Kidney (tissue), 22 donors: ENCODE measurements at places on chromosomes 6 and 20. TPM values are rescaled to one million over a fixed set of nuclear protein-coding genes. Genes with fewer than 3 reads are reported as not detected.

CD93 gene
- polyA plus RNA-seq: 9.9 TPM

- no peak for DNase-seq
Observed at GRCh38 chr6:25485821-25486534, 166.0 kb upstream of the SCGN start.

GRCh38 chr20:48440916-48441315 lies 386.9 kb downstream of the PREX1 start:
- DNase-seq: no peak

DNA sequence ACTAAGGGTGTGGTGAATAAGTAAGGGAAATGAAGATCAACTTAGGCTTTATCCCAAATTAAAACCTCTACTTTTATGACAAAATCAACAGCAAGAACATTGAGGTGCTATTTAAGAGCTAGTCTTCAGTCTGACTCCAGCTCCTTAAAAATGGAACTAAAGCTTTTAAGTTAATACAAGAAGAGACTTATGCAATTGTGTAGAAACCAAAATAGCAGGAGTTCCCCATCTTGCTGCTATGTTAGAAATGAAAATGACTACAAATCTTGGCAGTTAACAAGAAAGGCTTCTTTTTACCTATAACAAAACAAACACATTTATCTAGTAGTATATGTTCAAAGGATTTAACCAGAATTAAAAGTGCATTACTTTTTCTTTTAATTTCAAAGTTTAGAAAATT lies 25.7 kb downstream of the HMGN3 start:
- no peak for DNase-seq

RAD21L1 gene
- polyA plus RNA-seq: not detected

DSP gene
- polyA plus RNA-seq: 14.7 TPM

GRCh38 chr6:79947191-79948186 lies at the start of gene ELOVL4:
ELOVL4 (minus strand) TSS chr6:79947553; CDS start chr6:79947279, 274 bp downstream.
- DNase-seq: peak; percentile 79

GRCh38 chr6:108524528-108525248 lies 36.0 kb upstream of the FOXO3 start:
- no peak for DNase-seq

GRCh38 chr6:143513410-143513809 lies 1.9 kb upstream of the FUCA2 start:
- no peak for DNase-seq

- no peak for DNase-seq
Observed at GRCh38 chr6:1461207-1461606, 71.8 kb downstream of the FOXF2 start.

TAGAP gene
- polyA plus RNA-seq: 0.45 TPM
